SJCRH30 (cell line): ENCODE measurements at places on chromosomes 12 and 14.

DNA sequence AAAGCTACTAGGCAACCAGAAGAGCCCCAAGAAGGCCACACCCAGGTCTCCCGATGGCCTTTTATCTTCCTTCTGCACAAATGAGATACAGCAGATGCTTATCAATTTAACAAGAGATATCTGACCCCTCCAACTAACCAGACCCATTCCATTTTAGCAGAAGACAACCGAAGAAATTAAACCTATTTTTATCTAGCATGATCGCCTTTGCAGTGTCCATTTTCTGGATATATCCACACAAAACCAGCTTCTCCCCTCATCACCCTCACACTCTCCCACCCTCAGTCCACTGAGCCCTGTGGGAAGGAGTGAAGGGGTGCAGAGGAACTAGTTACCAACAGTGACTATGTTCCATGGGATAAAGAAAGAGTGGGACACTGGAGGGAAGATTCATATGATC lies 20.9 kb upstream of the DHRS4 start:
- H3K4me3 ChIP-seq: no peak overlapping the region
- H3K4me1 ChIP-seq: no peaks in the 10 kb centered on the region
- DNase-seq: no peak
- no peaks in the 10 kb centered on the region for H3K36me3 ChIP-seq

DNA sequence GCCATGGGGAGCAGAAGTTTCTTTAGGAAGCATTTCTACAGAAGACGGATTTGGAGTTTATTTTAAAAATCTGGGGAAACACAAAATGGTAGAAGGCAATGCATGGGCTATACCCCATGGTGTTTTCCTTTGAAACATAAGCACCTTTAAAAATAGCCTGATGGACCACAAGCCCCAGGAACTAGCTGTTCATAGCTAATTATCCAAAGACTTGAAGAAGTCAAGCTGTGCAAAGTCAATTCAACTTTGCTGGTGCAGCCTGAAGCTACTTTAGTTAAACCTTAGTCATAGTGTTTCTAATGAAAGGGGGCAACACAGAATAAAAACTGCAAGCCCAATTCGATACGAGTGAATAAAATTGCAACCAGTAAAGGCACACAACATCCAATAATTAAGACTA lies 732.5 kb downstream of the GALC start:
- no peak overlapping the region for H3K27ac ChIP-seq
- no peaks in the 10 kb centered on the region for H3K4me1 ChIP-seq
- no peaks in the 10 kb centered on the region for H3K36me3 ChIP-seq
- no peaks in the 10 kb centered on the region for H3K27me3 ChIP-seq
- H3K4me3 ChIP-seq: no peak overlapping the region
- no peak for DNase-seq

DNA sequence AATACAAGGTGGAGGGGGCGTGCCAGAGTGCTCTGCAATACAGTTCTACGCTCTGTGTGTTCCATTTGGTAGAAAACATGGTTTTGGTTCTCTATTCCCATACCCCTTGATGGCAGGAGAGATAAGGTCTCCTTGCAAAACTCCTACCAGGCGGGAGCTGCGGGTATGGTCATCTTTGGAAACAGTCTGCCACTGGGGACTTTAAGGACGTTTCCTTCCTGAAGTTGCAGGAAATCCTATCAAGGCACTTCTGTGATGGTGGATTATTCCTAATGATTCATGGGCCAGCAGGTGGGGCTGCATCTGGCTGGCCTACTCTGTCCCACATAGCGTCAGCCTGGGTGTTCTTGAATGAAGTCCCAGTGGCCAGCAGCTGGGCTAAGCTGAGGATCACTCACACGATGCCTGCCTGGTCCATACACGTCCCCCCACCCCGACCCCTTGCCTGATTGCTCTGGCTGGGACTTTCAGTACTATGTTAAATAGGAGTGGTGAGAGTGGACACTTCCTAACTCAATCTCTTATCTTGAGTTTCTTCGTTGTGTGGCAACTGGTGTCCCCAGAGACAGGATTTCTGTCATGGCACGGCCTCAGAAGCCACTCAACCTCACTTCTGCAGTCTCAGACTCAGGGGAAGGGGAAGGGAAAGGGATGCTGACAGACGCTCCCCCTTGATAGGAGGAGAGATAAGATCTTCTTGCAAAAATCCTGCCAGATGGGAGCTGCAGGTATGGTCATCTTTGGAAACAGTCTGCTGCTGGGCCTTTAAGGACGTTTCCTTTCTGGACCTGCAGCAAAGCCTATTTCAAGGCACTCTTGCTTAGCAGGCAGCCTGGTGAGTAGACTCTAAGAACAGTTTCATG lies 61.0 kb upstream of the FKBP4 start:
- peaks cover 23% of the 10 kb centered on the region for H3K27me3 ChIP-seq
- H3K4me3 ChIP-seq: no peak overlapping the region
- H3K36me3 ChIP-seq: no peaks in the 10 kb centered on the region

- H3K4me1 ChIP-seq: peaks cover 13% of the 10 kb centered on the region
- no peaks in the 10 kb centered on the region for H3K36me3 ChIP-seq
- H3K27me3 ChIP-seq: no peaks in the 10 kb centered on the region
- H3K27ac ChIP-seq: no peak overlapping the region; the same call in 1 of the 2 replicates
Observed at GRCh38 chr12:89117448-89118034, 234.8 kb downstream of the DUSP6 start.

DNA sequence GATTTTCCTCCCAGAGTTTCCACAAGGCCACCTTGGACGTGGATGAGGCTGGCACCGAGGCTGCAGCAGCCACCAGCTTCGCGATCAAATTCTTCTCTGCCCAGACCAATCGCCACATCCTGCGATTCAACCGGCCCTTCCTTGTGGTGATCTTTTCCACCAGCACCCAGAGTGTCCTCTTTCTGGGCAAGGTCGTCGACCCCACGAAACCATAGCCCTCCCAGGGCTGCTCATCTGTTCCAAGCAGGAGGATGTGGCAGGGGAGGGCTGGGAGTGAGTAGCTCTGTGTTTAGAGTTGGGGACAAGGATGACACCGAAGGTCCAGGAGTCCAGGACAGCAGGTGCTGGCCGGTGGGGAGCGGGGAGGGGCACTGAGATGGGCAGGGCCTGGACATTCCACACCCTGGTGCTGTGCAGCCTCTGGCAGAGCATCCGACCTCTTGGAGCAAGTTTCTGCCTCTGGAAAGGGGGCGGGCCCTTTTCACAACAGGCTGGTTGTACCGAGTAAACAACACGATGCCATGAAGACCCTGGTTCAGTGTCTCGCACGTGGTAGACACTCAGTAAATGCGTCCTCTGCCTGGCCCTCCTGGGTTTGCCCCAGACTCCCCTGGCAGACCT lies 8.2 kb downstream of the SERPINA4 start:
- H3K4me1 ChIP-seq: no peaks in the 10 kb centered on the region
- DNase-seq: no peak
- H3K27me3 ChIP-seq: no peaks in the 10 kb centered on the region
- H3K4me3 ChIP-seq: no peak overlapping the region
- no peak overlapping the region for H3K27ac ChIP-seq

GRCh38 chr12:102638777-102639176 lies 158.4 kb upstream of the IGF1 start:
- no peak overlapping the region for H3K4me3 ChIP-seq
- no peaks in the 10 kb centered on the region for H3K27me3 ChIP-seq
- H3K4me1 ChIP-seq: no peaks in the 10 kb centered on the region

- no peak overlapping the region for H3K4me3 ChIP-seq
- DNase-seq: no peak
- H3K4me1 ChIP-seq: no peaks in the 10 kb centered on the region
- no peak overlapping the region for H3K27ac ChIP-seq
Observed at GRCh38 chr12:43028826-43029225, 439.3 kb upstream of the PRICKLE1 start.

GRCh38 chr12:84599539-84599938 lies 313.1 kb downstream of the SLC6A15 start:
- no peak overlapping the region for H3K27ac ChIP-seq
- no peak for DNase-seq
- no peak overlapping the region for H3K4me3 ChIP-seq

DNA sequence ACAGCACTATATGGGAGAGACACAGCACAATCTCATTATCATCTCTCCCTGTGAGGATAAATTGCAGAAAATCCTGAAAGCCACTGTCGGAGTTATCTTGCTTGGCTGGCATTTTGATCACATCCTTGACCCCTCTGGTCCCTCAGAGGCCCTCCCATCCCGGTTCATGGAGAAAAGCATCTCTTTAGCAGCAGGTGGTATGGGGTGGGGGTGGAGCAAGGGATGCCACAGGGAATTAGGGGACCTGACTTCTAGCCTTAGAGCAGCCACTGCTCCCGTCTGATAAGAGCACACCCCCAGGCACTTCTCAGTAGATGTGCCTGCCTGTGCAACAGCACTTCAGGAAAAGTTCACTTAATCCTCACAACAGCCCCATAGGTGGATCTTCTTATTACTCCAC lies 38.6 kb downstream of the GRIN2B start:
- H3K36me3 ChIP-seq: no peaks in the 10 kb centered on the region
- H3K27me3 ChIP-seq: no peaks in the 10 kb centered on the region
- H3K4me1 ChIP-seq: peaks cover 14% of the 10 kb centered on the region
- no peak overlapping the region for H3K27ac ChIP-seq

- peak overlapping the region; percentile 43 for H3K4me3 ChIP-seq
- H3K27me3 ChIP-seq: peaks cover 32% of the 10 kb centered on the region
- no peak overlapping the region for H3K27ac ChIP-seq
- H3K4me1 ChIP-seq: no peaks in the 10 kb centered on the region
Observed at GRCh38 chr14:64878837-64879634, 671 bp downstream of the SPTB start.

DNA sequence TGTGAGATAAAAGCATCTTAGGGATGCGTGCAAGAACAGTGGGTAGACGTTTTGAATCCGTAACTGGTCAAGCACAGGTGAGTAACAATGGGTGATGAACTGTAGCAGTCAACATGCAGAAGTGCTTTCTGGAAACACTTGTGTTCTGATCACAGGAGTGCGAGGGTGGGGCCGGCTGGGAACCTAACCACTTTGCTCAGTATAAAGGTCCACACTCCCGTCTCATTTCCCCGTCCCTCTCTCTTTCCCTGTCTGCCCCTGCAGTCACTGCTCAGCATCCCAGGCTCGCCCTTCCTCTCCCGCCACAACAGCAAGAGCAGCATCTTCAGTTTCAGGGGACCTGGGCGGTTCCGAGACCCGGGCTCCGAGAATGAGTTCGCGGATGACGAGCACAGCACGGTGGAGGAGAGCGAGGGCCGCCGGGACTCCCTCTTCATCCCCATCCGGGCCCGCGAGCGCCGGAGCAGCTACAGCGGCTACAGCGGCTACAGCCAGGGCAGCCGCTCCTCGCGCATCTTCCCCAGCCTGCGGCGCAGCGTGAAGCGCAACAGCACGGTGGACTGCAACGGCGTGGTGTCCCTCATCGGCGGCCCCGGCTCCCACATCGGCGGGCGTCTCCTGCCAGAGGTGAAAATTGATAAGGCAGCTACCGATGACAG lies 127.1 kb downstream of the FIGNL2 start:
- no peak overlapping the region for H3K4me3 ChIP-seq
- H3K4me1 ChIP-seq: no peaks in the 10 kb centered on the region
- no peaks in the 10 kb centered on the region; the same call in 1 of the 2 replicates for H3K27me3 ChIP-seq
- H3K27ac ChIP-seq: no peak overlapping the region
- no peaks in the 10 kb centered on the region for H3K36me3 ChIP-seq
- no peak for DNase-seq
